MM.1S (cell line): ENCODE measurements at places on chromosomes 7 and 10.

DNA sequence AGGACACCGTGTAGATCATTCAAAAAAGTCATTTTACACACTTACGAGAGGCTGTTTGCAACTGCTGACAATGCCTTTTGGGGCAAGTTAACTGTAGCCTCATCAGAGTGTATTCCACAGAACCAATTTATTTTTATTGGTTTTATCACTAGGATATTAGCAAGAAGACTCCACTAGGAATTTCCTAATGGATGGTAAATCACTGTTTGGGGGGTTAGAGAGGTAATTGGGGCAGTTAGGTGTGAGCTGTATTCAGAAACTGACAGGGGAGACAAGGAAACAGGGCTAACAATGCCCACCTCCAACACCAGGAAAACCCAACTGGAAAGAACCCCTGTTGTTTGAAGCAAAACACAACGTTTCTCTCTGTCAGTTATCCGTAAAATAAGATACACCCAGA, 383.0 kb upstream of the SHH start:
- no peak for DNase-seq

GRCh38 chr10:88271761-88272543, 311.2 kb downstream of the RNLS start:
- peak; percentile 32 for DNase-seq

- DNase-seq = no peak
These were observed 56.9 kb downstream of the ADK start for GRCh38 chr10:74207691-74208480.

GRCh38 chr10:6065406-6065805, 3.2 kb upstream of the IL2RA start:
- DNase-seq = no peak

DNA sequence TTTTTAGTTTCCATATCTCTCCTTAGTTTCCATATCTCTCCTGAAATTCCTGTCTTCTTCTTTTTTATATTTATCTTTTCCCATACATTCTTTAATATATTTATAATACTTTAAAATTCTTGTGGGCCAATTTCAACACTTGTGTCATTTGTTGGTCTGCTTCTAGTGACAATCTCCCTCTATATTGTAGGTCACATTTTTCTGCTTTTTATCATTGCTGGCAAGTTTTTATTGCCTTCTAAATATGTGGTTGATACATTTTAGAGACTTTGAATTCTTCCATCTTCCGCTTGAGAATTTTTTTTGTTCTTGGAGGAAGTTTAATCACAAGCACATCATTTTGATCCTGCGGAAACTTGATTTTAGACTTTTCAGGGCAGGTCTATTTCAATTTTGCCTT, 26.0 kb upstream of the OPN4 start:
- no peak for DNase-seq

GRCh38 chr7:7554021-7554432, 12.7 kb upstream of the MIOS start:
- DNase-seq = no peak

DNA sequence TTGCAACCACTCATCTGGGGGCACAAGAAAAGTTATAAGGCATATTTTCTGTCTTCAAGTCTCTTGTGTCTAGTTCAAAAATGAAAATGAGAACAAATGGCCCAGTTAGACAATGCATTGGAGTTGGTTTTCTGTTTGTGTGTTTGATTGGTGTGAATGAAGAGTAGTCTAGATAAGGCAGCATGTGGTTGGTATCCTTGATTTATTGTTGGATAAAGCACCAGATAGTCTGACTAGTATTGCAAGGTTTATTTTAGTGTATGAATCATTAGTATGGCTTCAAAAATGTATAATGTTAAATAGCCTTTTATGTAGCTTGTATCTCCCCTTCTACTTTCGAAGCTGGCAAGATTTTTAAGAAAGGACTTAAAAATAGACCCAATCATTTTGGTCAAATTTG, 237.3 kb downstream of the CDK14 start:
- DNase-seq = no peak

- DNase-seq = peak; percentile 39
These were observed 117.9 kb upstream of the COL1A2 start for GRCh38 chr7:94276795-94277194.

GRCh38 chr7:41969561-41970105, 266.7 kb upstream of the INHBA start:
- no peak for DNase-seq

- peak; percentile 58 for DNase-seq
These were observed 26.2 kb upstream of the ZNF467 start for GRCh38 chr7:149799397-149800168.

DNA sequence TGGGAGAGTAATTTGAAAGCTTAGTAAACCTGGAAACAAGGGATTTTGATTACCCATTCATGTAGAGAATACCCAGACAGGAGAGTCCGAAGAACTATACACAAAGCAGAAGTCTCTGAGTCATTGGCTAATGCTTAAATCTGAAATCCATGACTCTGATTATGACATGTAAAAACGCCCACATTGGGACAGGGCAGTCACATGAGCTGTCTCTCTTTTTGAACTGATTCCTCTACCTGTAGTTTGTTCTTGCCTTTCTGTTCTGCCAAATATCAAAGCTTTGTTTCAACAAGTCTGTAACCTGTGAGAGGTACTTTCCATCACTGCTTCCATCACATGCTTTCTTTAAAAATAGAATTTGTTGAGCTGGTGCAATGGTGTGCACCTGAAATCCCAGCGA, 4.3 kb upstream of the GPNMB start:
- peak; percentile 46 for DNase-seq

DNA sequence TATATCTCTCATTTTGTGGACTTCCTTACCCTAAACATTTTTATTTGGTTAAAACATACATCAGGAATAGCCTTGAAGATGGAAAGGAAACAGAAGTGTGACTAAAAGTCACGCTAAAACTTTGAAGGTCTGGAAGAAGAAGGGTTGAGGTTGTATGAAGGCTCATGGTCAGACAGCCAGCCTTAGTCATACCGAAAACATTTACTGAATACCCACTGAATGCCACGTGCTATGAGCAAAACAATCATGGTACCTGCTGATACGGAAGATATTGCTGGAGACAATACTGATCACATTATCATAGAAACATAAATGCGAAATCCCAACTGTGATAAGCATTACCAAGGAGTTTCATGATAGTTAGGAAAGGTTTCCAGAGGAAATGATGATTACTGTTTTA, 64.0 kb downstream of the PDZD8 start:
- DNase-seq = no peak

DNA sequence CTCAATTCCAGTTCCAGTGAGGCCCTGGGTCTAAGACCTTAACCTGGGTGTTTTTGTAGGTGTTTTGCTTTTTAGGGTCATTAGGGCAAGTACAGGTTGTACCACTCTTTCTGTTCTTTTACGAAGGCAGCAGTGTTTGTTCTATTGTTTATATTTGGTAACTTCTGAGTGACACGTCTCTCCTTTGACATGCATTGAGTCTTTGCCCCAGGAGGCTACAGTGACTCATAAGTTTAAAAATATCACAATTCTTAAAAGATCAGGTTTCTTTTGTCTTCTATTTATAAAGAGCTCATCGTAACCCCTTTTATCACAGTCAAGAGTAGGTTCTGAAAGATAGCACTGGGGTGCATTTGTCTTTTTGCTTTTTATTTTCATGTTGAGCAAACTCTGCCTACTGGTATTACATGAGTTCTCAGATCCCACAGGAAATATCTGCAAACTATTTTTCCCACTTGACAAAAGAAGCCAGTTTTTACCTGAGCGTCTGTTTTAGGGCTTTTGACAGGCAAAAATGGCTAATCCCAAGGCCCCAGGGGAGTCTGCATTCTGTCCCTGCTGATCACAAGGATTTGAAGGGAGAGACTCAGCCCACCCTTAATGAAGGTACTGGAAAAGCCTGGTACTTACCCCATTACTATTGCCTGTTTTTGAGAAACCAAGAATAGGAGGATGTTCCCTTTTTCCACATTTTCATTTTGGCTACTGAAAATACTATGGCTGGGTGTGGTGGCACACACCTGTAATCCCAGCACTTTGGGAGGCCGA, 7.9 kb downstream of the NUDT13 start:
- peak; percentile 90 for DNase-seq

GRCh38 chr7:16801111-16801542, 3.7 kb downstream of the AGR2 start:
- peak; percentile 49 for DNase-seq

DNA sequence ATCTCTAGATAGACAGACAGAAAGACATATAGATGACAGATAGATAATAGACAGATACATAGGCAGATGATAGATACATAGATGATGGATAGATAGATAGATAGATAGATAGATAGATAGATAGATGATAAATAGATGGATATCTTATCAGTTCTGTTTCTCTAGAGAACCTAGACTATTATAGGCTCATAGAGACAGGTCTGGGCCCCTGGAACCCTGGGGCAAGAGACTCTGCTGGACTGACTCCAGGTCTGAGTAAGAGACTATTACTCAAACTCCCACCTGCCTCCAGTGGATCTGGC, 58.3 kb downstream of the FRMPD2 start:
- DNase-seq = no peak

GRCh38 chr10:31799181-31799580, 129.4 kb downstream of the ARHGAP12 start:
- DNase-seq = no peak

GRCh38 chr10:125494651-125495239, 188.2 kb downstream of the TEX36 start:
- no peak for DNase-seq

DNA sequence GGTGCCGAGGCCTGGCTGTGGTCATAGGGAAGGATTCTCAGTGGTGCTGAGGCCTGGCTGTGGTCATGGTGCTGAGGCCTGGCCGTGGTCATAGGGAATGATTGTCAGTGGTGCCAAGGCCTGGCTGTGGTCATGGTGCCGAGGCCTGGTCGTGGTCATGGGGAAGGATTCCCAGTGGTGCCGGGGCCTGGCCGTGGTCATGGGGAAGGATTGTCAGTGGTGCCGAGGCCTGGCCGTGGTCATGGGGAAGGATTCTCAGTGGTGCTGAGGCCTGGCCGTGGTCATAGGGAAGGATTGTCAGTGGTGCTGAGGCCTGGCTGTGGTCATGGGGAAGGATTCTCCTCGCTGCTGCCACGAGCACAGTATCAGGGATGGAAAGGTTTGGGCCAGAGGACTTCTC, 327.3 kb downstream of the ADARB2 start:
- no peak for DNase-seq

DNA sequence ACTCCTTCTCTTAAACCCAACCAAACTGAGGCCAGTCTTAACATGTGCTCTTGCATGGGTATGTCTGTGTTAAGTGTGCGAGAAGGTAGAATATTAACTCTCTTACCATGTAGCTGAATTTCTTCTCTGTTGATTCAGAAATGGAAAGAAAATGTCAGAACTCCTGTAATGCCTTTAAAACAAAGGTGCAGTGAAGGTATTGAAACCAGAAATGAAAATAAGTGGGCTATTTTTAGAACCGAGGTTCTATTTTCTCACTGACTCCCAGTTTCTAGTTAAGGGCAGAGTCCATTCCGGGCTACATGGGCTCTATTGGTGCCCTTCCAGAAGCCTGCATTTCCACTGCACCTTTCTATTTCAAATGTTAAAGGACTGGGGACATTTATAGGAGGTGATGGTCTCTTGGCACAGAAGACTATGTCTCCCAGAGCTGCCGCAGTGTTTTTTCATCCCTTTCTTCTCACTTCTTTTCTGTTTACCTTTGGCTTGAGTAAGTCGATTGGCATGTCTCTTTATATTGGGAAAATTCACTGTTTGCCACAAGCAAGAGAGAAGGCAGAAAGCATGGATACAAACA, 174.9 kb downstream of the LRMDA start:
- peak; percentile 75 for DNase-seq

DNA sequence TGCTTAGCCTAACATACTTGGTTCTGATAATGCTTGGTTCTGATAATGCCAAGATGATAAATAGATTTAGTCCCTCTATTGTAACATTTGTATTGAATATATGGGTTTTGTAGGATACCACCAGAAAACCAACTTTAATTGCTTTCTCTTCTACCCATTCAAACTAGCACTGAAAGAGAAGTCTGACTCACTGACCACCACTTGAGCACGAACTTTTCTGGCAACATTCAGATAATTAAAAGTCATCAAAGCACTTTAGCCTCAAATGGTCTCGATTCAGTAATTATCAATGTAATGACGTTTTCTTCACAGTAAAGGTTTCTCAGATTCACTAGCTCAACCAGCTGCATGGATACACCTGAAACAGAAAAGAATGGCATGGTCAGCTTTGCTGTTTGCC, 63.0 kb downstream of the HDAC9 start:
- no peak for DNase-seq

- DNase-seq = no peak
These were observed 6.2 kb downstream of the HHEX start for GRCh38 chr10:92695679-92696605.

- no peak for DNase-seq
These were observed 194.8 kb upstream of the PTN start for GRCh38 chr7:137538361-137538762.

DNA sequence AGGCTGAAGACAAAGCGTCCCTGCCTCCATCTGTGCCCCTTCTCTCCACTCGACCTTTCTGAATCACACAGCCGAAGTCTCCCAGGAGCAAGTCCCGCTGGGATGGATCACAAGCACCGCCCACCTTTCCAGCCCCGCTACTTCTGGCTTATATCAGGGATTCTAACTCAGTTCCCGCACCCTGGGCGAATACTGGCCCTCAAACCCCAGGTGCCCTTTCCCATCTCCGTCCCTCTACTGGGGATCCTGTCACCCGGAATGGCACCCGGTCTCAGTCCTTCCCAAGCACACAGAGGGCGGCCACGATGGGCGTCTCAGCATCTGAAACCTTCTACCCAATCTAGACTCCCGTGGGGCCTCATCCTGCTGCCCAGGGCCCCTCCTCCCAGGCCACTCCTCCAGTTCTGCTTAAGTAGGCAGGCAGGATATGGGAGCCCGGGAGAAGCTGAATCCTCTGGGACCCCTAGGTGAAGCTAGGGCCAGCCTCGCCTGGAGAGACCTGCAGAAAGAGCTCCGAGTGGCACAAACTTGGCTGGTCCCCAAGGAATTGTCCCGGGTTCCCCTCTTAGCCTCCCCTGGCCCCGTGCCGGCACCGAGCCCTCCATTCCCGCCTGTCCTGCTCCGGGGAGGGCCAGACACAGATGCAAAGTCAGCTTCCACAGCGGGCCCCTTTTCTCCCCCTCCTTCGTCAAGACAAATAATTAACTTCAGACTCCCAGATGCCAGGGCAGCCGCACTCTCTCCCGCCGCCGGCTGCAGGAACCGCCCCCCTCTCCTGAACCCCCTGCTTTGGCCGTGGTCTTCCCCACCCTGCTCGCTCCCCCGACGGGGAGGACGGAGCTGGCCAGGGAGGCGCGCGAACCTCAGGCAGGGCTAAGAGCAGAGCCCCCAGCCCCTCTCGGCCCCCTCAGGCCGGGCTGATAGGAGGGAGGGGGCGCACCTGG, 612 bp downstream of the KCP start:
- no peak for DNase-seq

GRCh38 chr7:157685430-157686284, 348.9 kb downstream of the DNAJB6 start:
- DNase-seq = no peak

DNA sequence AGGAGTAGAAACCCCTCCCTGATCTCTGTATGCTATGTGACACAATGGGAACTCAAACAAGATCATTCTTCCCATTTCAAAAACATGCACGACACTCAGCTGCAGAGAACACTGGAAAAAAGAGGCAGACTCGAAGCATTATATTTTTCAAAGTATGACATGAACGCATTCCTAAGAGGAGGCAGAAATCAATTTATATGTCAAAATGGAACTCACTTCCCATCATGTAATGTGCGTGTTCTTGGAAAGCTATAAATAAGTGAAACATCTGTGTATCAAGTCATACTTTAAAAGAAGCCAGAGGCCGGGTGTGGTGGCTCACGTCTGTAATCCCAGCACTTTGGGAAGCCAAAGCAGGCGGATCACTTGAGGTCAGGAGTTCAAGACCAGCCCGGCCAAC, 142.7 kb downstream of the ICA1 start:
- DNase-seq = no peak
